ENCODE measurements at places on chromosomes 3 and 15.

- no peak for DNase-seq
These were observed 50.8 kb downstream of the CCDC191 start for GRCh38 chr3:114005481-114005880.

- DNase-seq, result no peak
These were observed 72.3 kb downstream of the SLC12A8 start for GRCh38 chr3:125140011-125140817.

DNA sequence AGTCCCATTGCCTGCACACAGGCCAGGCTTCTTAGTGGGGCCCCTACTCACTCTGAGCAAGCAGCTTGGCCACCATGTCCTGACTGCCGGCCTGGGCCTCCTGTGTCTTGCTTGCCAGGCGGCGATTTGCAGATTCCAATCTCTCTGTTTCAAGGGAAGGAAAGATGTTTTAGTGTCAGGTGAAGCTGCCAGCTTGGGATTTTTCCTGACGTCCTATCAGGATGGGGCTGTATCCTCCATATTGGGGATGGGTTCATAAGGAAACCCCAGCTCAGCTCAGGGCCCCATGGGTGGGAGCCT, 8.5 kb downstream of the AMOTL2 start:
- no peak for DNase-seq

GRCh38 chr15:91200101-91200754, 100.2 kb downstream of the SV2B start:
- no peak for DNase-seq

- peak; percentile 69 for DNase-seq
These were observed 11.8 kb upstream of the PP2D1 start for GRCh38 chr3:20023623-20024405.

- DNase-seq, result peak; percentile 70
These were observed 32.3 kb downstream of the TMOD3 start for GRCh38 chr15:51861557-51862359.
